ENCODE measurements at places on chromosomes 7 and 10. TPM values are rescaled to one million over a fixed set of nuclear protein-coding genes. Genes with fewer than 3 reads are reported as not detected.

GRCh38 chr7:158979635-158980351 is 123.4 kb downstream of the DYNC2I1 start:
- no peak overlapping the region for H3K4me3 ChIP-seq
- H3K27ac ChIP-seq: no peak overlapping the region
- no peaks in the 10 kb centered on the region for H3K4me1 ChIP-seq
- no peaks in the 10 kb centered on the region for H3K36me3 ChIP-seq

Gene GLI3
- polyA plus RNA-seq: 5.2 TPM

Gene CPEB3
- 0.60 TPM for polyA plus RNA-seq

Gene PRSS37
- polyA plus RNA-seq: not detected

Gene TMEM196
- not detected for polyA plus RNA-seq

DNA sequence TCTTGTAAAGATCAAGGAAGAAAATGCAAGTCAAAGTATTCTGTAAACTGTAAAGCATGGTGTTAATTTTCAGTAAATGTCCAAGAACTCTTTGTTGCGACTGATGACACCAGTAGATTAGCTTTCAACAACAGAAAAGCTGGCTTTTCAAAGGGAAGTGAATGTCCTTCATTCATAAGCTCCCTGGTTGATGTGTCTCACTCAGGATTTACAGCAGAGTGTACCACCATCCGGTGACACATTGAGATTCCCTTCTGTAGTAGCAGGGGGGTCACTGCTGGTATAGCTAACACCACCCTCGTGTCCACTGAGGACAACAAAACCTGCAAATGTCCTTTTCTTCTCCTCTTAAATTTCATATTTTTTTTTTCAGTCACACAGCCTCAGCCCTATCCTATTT is 253.4 kb downstream of the SORCS1 start:
- H3K4me3 ChIP-seq: no peak overlapping the region
- no peaks in the 10 kb centered on the region for H3K4me1 ChIP-seq
- no peak for DNase-seq
- no peaks in the 10 kb centered on the region for H3K36me3 ChIP-seq

DNA sequence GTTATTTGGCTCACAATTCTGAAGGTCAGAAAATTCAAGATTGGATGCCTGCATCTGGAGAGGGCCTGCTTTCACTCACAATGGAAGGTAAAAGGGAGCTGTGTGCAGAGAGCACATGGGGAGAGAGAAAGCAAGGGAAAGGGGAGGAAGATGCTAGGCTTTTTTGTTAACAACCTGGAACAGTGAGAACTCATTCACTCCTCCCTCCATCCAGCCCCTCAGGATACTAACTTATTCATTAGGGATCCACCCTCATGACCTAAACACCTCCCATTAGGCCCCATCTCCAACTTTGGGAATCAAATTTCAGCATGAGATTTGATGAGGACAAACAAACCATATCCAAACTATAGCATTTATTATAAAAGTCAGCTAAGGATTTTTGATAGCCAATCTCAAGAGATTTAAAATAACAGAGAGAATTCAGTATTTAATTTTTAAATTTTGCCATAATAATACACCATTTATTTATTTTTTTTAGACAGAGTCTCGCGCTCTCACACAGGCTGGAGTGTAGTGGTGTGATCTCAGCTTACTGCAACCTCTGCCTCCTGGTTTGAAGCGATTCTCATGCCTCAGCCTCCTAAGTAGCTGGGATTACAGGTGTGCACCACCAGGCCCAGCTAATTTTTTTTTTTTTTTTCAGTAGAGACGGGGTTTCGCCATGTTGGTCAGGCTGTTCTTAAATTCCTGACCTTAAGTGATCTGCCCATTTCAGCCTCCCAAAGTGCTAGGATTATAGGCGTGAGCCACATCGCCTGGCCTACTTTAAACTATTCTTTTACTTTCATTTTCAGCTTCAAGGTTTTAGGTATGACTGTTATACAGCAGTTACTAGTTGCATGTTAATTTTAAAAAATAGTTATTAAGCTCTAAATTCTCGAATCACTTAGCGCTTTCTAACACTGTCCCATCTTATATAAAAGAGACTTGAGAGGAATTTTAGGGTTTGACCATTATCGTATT is 20.3 kb upstream of the ETV1 start:
- no peaks in the 10 kb centered on the region for H3K4me1 ChIP-seq
- H3K4me3 ChIP-seq: no peak overlapping the region
- no peaks in the 10 kb centered on the region for H3K36me3 ChIP-seq
- H3K27me3 ChIP-seq: no peaks in the 10 kb centered on the region
- DNase-seq: no peak
- no peak overlapping the region for H3K27ac ChIP-seq

DNA sequence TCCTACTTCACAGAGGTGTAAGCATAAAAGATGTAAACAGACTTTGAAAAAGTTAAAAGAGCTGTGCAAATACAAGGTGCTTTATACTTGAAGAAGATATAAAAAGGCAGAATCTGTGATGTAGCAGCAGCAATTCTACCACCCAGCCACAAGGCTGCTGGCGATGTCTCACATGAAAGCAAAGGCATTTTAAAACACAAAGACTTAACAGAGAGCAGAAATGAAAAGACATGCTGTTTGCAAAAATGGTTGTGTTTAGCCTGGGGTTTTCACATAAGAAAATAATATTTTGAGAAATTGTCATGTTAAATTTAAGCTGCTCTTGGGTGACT is 85.5 kb upstream of the ZNF800 start:
- no peaks in the 10 kb centered on the region for H3K36me3 ChIP-seq
- H3K4me3 ChIP-seq: no peak overlapping the region
- H3K4me1 ChIP-seq: no peaks in the 10 kb centered on the region
- H3K27me3 ChIP-seq: peaks cover 20% of the 10 kb centered on the region

DNA sequence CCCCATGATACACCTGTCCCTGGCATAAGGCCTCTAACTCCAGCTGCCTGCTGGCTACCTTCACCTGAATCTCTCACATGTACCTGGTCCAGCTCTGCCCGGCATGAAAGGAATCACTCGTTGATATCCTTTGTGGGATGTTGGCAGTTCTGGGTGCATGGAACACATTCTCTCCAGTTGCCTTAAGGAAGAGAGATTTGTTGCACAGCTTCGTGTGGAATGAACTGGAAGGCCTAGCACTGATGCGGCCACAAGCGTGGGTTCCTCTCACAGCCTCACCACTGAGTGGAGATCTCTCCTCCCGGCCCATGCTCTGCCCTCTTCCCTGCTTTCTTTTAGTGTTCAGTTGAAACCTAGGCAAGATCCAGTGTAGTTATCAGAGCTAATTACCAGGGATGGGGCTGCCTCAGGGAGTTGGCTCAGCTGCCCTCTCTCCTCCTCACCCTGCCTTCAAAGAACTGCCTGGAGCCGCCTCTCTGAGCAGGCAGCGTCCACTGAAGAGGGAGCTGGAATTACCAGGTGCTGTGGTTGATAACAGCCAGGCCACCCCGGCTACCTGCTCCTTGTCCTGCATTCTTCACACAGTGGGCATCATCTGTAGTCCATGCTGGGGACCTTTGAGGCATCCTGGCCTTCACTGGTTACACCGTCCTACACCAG is 194.3 kb downstream of the CCDC3 start:
- no peaks in the 10 kb centered on the region for H3K36me3 ChIP-seq
- H3K27me3 ChIP-seq: no peaks in the 10 kb centered on the region
- no peak overlapping the region for H3K4me3 ChIP-seq
- H3K4me1 ChIP-seq: no peaks in the 10 kb centered on the region
- no peak overlapping the region for H3K27ac ChIP-seq
- DNase-seq: no peak

DNA sequence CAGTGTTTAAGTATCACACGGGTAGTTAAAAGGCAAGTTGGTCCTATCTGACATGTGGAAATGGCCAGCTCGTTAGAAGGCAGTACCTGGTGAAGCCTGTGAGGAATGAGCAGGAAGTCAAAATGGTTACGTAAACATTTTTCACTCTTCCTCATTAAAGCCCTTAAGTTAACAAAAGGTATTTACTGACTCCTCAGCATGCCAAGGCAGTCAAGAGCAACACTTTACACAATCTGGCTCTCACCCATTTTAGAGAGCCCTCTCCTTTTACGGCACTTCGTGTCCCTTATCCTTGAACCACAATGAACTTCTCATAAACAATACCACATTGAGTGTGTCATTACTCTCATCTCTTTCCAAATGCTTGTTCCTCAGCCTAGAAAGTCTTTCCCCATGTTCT is 11.0 kb upstream of the RSBN1L start:
- H3K36me3 ChIP-seq: no peaks in the 10 kb centered on the region
- H3K4me1 ChIP-seq: peaks cover 22% of the 10 kb centered on the region
- no peaks in the 10 kb centered on the region for H3K27me3 ChIP-seq
- DNase-seq: peak; percentile 36
- no peak overlapping the region for H3K27ac ChIP-seq

Gene NODAL
- polyA plus RNA-seq: not detected

DNA sequence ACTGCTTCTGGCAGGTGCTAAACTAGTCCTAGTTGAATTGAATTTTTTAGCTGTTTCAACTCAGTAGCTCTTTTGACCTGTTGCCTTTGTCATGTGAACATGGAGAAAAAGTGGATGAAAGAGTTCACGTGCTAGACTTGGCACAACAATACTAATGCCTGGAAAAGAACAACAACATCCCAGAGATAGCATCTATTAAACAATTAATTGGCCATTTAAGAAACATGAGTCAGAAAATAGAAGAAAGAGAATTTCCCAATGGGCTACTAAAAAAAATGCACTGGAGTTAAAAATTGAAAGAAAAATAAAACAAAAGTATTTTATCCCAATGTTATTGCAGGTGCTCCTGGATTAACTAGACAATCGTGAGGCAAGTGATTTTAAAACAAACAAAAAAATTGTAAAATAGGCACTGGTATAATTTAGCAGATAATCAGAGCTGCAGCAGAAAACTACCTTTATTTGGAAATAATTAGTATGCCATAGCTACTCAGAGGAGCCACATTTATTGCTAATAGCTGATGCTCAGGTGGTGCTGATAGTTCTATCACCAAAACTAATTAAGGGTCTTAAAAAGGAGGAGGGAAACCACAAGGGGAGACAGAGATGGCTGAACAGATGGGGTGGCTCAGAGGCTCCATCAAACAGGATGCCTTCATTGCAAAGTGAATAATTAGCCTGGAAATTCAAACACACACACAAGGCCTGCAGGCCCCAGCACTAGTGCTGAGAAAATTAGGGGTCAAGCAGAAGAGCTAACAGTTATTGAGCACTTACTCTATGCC is 17.6 kb downstream of the CCDC71L start:
- no peaks in the 10 kb centered on the region for H3K27me3 ChIP-seq
- no peak overlapping the region for H3K4me3 ChIP-seq
- no peak for DNase-seq
- H3K27ac ChIP-seq: no peak overlapping the region
- 0 out of 2 replicates have a peak, but pooled peaks cover 5% of the 10 kb centered on the region for H3K4me1 ChIP-seq
- no peaks in the 10 kb centered on the region for H3K36me3 ChIP-seq

Gene ASB10
- not detected for polyA plus RNA-seq

GRCh38 chr7:137667633-137668387 is 179.0 kb downstream of the DGKI start:
- H3K27ac ChIP-seq: peak overlapping the region; percentile 99
- DNase-seq: peak; percentile 96
- H3K4me1 ChIP-seq: peaks cover 61% of the 10 kb centered on the region

Gene CYP2C19
- not detected for polyA plus RNA-seq

DNA sequence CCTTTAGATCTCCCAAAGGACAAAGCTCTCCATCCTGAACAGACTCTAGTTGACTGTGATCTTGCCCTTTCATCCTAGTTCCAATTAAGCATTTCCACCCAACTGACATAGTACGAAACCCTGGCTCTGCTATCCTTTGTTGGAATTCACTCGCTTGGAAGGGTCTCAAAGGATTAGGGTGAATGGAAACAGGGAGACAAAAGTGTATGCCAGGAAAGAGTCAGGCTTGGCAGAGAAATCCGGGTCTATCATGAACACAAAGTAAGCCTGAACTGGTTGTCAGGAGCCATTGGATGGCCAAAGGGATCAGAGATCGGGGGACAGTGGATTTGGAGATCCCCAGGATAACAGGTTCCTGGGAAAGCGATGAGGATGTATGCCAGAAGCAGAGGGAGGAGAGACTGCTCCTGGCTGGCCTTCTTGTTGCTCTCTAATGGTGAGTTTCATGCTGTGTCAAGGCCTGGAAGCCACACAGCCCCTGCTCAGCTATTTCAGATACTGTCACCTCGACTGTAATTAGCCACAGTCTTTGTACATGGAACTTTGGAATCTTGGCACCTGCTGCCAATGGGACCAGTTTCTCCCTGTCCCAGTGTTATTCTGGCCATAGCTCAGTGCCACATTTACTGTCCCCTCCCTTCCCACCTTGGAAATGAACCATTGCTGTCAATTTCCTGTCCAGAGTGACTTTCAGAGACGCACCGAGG is 1168.7 kb upstream of the AUTS2 start:
- DNase-seq: no peak
- H3K4me3 ChIP-seq: no peak overlapping the region
- no peaks in the 10 kb centered on the region for H3K4me1 ChIP-seq
- H3K27ac ChIP-seq: no peak overlapping the region
- no peaks in the 10 kb centered on the region for H3K27me3 ChIP-seq

DNA sequence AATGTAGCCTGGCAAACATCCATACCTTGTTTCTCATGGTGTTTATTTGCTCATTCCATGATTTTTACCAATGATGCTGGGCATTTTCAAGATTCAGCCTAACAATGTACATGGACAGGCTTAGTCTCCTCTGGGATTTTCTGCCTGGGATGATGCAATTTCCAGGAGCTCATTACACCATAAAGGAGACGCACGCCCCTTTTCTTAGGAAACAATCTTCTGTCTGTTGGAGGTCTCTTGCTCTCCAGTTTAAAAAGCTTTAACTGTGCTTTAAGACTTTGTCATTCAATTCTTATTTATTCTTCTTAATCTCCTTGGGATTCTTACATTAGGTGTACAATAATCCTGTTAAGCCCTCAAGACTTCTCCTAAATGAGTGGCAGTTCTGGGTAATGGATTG is 150.3 kb upstream of the NRP1 start:
- peaks cover 16% of the 10 kb centered on the region for H3K4me1 ChIP-seq
- H3K36me3 ChIP-seq: no peaks in the 10 kb centered on the region
- peak; percentile 61 for DNase-seq
- H3K4me3 ChIP-seq: no peak overlapping the region

Gene HYAL4
- not detected for polyA plus RNA-seq

DNA sequence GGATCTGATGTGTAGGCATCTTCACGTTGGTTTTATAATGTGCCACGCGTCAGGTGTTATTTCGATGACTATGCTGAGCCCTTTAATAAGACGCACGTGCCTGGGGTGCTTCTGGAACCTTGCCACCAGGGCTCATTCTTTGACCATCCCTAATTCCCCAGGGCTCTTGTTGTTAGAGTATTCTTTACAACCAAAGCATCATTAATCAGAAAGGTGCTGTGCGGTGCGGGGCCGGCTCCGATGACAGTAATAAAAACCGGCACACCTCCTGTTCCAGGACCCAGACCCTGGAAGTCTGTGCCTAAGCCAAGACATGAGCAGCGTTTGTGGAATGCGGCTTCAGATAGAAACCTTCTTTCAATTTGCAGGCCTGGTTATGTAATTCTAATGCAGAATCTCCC is 58.4 kb downstream of the MGMT start:
- H3K36me3 ChIP-seq: no peaks in the 10 kb centered on the region
- DNase-seq: peak; percentile 84
- no peaks in the 10 kb centered on the region for H3K27me3 ChIP-seq
- peak overlapping the region; percentile 59 for H3K4me3 ChIP-seq
- peaks cover 18% of the 10 kb centered on the region for H3K4me1 ChIP-seq
- H3K27ac ChIP-seq: no peak overlapping the region

Gene KNDC1
- polyA plus RNA-seq: 0.44 TPM

GRCh38 chr7:142788303-142789289 is 17.8 kb downstream of the PRSS2 start:
- DNase-seq: no peak
- peaks cover 38% of the 10 kb centered on the region for H3K27me3 ChIP-seq
- no peaks in the 10 kb centered on the region for H3K36me3 ChIP-seq
- no peak overlapping the region for H3K4me3 ChIP-seq
- H3K4me1 ChIP-seq: no peaks in the 10 kb centered on the region

All from GM23248 (cell line).